ENCODE measurements at places on chromosomes 16 and 17. TPM values are rescaled to one million over a fixed set of nuclear protein-coding genes. Genes with fewer than 3 reads are reported as not detected.

The ODAD4 gene
- polyA plus RNA-seq = 8.7 TPM

GRCh38 chr17:32444301-32445073 is at the start of gene PSMD11:
PSMD11 (plus strand) TSS chr17:32444510; CDS start chr17:32444524, 14 bp downstream.
- peak; percentile 97 for DNase-seq

- no peak for DNase-seq
Measured at GRCh38 chr16:81635063-81635937, 143.8 kb upstream of the PLCG2 start.

The RMI2 gene
- polyA plus RNA-seq = 35.2 TPM
